Naive thymus-derived CD4-positive, alpha-beta T cell (primary cell): ENCODE measurements at places on chromosomes 11 and 22.

DNA sequence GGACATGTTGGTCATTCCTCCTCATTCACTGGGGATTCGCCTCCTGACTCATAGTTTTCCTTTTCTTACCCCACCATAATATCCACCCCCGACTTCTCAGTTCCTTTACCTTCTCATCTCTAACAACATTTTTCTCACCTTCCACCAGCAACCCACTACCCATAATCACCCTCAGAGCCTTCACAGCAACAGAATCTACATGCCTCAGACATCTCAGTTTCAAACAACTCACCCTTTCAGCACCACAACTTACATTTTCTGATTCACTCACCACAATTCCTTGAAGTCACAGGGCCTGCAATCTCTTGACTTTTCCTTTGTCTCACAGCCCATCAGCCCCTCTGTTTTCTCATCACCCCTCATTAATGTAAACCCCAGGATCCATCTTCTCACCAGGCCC, 2.3 kb upstream of the MTNR1B start:
- no peak for DNase-seq

GRCh38 chr22:47278655-47279054, 516.2 kb downstream of the TBC1D22A start:
- no peak for DNase-seq

- no peak for DNase-seq
Measured at GRCh38 chr11:81497202-81497804, 1236.4 kb downstream of the FAM181B start.

- no peak for DNase-seq
Measured at GRCh38 chr11:10561947-10562346, 6.5 kb downstream of the LYVE1 start.

DNA sequence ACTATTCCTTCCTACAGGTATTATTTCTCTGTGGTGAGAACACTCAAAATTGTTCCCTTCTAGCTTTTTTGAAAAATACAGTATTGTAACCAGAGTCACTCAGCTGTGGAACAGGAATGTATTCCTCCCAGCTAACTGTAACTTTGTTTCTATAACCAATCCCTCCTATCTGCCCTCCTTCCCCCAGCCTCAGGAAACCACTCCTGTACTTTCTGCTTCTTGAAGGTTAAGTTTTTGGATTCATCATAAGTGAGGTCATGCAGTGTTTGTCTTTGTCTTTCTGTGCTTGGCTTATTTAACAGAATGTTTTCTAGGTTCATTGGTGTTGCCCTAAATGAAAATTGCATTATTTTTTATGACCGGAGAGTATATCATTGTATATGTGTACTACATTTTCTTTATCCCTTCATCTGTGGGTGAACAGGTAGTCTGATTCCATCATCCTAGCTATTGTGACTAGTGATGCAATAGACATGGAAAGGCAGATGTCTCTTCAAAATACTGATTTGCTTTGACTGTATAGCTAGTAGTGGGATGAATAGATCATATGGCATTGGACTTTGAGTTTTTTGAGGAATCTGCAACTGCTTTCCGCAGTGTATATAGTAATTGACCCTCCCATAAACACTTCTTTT, 112.9 kb upstream of the GRK3 start:
- no peak for DNase-seq

DNA sequence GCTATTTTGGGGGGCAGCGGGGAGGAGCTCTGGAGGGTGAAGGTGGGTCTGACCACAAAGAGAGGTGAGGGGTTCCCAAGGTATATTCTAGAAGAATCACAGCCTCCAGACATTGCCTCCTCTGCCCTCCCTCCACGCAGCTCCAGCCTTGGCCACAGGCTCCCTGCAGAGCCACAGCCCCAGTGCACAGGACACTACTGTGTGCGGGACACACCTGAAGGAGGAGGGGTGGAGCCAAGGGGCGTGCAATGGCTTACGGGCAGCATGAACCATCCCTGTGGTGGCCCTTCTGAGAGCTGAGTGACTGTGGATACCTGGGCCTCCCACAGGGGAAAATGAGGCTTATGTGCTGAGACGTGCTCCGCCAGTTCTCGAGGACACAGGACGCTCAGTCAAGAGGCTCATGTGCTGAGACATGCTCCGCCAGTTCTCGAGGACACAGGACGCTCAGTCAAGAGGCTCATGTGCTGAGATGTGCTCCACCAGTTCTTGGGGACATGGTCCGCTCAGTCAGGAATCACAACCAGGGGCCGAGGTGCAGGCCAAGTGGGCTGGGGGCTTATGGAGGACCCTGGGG, 417.3 kb downstream of the SHANK2 start:
- DNase-seq = no peak

DNA sequence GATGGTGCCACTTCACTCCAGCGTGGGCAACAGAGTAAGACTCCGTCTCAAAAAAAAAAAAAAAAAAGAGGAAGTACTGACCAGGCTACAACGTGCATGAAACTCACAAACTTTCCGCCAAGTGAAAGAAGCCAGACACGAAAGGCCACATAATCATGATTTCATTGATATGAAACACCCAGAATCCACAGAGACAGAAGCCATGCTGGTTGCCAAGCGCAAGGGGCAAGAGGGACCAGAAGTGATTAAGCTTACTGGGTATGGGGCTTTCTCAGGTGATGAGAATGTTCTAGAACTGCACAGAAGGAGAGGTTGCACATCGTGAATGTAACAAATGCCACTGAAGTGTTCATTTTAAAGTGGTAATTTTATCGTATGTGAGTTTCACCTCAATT, 60.9 kb downstream of the CELSR1 start:
- no peak for DNase-seq

DNA sequence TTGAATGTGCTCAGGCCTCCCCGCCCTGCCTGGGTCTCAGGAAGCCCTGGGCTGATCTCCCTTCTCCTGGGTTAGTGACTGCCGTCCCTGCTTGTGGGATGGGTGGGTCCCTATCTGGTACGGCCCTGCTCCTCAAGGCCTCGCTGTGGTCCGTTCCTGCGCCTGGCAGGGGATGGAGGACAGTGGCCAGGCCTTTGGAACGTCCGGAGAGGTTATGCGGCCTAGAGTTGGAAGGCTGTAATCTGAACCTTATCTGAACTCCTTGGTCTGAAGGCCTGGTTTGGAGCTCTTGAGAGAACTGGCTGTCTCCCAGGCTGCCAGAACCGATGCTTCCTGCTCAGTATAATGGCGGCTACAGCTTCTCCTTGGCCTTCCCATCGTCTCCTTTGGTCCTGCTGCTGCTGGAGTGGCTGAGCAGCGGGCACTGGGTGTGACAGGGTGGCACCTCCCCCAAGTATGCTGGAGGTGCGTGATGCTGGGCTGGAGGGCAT, 72.8 kb downstream of the FLI1 start:
- no peak for DNase-seq

DNA sequence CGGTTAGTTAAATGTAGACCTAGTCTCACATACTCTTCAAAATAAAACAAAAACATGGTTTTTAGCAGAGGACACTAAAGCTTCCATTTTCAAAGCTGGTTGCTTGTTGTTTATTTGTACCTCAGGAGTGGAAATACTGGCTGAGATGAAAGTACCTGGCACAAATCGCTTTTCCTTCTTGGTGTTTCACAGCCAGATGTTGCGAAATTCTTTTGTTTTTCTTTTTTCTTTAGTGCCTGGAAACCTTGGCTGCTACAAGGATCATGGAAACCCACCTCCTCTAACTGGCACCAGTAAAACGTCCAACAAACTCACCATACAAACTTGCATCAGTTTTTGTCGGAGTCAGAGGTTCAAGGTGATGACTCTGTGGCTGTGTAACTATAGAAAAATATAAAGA, 48.3 kb downstream of the KREMEN1 start:
- no peak for DNase-seq

DNA sequence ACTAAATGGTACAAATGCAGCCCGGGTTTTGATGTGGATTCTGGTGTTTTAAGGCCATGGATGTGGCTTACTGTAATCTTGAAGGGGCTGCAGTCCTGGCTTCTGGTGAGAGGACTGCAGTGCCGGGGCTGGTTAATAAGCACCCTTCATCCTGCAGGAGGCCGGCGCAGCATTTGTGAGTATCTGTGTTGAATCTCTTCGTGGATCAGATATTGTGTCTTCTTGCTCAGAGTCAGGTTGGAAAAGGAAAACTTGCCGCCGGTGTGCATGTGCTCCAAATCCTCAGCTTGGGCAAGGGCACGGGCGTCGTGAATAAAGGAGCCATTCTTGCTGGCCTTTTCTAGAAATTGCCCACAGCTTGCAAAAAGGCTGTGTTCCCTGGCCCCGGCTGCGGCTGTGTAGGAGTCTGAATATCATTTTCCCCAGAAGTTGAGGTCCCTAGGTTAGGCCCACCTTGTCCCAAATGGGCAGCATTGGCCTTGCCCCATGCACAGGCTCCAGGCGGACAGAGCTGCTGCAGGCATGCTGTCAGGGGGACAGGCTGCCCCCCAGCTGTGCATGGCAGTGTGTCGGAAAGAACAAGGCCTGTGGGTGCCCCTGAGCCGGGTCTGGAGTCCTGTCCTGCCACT, 28.9 kb upstream of the PARVB start:
- no peak for DNase-seq

DNA sequence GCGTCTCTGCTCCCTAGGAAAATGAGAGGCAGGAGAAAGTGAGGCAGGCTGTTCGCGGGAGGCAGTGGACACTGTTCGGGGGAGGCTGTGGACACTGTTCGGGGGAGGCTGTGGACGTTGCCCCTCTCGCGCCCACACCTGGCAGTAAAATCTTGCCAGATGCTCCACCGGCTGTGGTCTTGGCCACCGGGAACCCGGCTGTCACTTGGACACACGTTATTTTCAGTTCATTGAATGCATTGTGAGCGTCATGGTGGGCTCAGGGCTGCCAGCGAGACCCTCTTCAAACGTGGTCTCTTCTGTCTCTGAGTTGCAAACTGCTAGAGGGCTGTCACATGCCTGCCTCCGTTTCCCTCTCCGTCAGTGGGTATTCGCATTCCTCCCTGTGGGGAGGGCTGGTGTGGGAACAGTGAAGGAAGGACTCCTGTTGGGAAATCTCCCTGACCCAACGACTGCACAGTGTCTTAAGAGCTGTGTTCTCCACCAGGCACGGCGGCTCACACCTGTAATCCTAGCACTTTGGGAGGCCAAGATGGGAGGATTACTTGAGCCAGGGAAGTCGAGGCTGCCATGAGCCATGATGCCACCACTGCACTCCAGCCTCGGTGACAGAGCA, 1.4 kb downstream of the PRR5 start:
- DNase-seq = no peak

- DNase-seq = no peak
Measured at GRCh38 chr11:17273668-17274282, 2.8 kb upstream of the NUCB2 start.

GRCh38 chr11:17563231-17563646, 16.2 kb downstream of the OTOG start:
- no peak for DNase-seq

DNA sequence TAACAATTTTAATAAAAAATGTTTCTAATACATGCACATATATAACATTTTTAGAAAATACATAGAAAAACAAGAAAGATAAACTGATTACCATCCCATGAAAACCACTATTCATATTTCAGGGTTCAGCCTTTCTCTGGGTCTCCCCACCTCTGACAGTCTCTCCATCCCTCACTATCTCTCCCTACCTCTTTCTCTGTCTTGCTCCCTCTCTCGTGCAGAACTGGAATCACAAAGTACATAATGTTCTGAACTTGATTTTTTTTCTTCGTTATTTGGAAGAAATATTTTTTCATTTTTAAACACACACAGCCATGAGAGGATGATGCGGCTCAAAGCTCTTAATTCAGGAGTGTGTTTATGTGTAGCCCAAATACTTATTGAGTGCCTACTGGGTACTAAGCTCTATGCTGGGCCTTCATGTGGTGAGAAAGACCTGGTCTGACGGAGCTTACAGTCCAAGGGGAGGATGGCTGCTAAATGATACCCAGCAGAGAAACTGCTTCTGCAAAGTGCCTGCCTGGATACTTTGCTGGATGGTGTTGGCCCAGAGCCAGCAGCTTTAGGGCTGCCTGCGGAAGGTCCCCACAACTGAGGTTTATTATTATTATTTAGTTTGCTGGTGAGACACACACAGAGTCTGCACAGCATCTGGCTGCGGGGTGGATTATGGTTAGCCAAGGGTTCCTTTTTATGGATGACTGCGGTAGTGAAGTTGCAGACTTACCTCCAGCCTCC, 42.6 kb downstream of the SC5D start:
- DNase-seq = no peak

DNA sequence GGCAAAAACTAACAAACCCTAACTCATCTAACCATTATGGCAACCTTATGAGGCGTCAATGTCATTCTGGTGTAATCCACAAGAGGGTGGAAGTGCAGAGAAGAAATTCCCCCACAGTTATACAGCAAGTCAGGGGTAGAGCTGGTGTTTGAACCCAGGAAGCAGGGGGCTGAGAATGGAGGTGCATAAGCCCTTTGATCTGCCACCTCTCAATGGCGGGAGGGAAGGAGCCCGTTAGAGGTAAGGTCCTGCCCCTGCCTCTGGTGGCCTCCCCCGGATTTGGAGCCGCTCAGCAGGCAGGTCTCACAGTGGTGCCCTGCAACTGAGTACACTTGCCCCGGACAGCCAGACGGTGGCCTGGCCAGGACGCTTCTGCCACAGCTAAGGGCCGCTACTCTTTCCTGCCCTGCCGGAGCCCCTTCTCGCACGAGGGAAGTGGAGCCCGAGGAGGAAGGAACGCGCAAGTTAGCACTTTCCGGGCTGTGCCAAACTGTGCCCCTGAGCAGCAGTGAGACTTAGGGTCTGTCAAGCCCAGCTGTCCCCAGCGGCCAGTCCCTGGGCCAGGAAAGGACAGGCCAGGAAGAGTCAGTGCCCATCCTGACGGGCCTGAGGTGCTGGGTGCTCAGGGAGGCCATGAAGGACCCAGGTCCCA, 1.1 kb downstream of the FXYD2 start:
- DNase-seq = peak; percentile 75

DNA sequence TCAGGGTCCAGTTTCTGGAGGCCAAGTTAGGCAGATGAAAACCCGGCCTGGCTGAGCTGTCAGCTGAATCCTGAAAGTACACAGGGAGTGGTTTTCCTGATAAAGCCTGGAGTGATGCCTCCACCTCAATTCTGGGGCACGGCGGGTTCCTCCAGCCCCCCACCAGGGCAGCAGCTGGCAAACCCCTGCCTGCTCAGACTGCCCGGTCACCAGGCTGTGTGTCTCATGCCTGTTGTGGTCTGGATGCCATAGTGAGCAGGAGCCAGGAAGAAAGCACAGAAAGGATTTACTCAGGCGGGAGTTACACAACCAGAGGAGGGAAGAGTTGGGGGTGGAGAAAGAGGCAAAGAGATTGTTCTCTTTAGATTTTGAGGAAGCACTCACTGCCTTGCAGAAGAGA, 119.9 kb upstream of the RASSF10 start:
- DNase-seq = no peak
